Activated CD4-positive, alpha-beta T cell treated with anti-CD3 and anti-CD28 coated beads, Interleukin-2, amount 10 ng/mL, durations not matched to agents 7 days and 5 days (primary cell): ENCODE measurements at places on chromosomes 4 and X. TPM values are rescaled to one million over a fixed set of nuclear protein-coding genes. Genes with fewer than 3 reads are reported as not detected.

DNA sequence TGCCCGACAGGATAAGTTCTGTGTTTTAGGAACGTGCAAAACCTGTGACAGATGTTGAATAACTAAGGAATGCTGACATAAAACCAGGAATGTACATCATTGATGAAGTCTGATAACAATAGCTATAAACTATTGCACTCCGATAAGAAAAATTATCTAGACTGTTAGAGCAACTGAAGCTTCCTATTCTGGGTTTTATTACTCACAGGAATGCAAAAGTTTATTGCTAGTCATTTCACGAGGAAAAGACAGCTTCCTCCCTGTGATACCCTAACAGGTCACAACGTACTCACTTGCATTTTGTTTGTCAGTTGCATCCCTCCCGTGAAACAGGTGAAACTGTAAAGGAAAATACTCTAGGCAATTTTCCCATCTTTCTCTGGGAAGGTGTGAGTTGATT is 65.9 kb downstream of the CLDN22 start:
- no peaks in the 10 kb centered on the region for H3K4me1 ChIP-seq
- DNase-seq = no peak
- peaks cover 5% of the 10 kb centered on the region for H3K27me3 ChIP-seq
- H3K4me3 ChIP-seq = no peak overlapping the region

DNA sequence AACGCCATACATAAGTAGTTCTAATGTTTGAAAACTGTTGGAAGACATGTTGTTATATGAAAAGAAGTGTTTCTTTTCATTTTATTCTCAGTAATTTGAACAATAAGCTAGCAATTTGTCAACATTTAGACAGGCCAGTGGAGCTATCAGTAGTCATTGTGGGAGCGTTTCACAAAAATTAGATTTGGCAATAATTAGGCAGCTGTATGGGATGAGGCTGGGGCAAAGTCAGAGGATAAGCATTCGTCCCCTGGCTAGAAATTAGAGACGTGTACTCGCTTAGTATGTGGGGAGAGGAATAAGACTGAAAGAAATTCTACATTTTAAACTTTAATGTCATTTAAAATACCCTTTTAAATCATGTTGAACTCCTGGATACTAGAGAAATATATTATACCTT is 70.6 kb downstream of the TMEM144 start:
- DNase-seq = no peak
- H3K36me3 ChIP-seq = no peaks in the 10 kb centered on the region
- H3K4me1 ChIP-seq = no peaks in the 10 kb centered on the region
- H3K4me3 ChIP-seq = no peak overlapping the region
- H3K27me3 ChIP-seq = no peaks in the 10 kb centered on the region

DNA sequence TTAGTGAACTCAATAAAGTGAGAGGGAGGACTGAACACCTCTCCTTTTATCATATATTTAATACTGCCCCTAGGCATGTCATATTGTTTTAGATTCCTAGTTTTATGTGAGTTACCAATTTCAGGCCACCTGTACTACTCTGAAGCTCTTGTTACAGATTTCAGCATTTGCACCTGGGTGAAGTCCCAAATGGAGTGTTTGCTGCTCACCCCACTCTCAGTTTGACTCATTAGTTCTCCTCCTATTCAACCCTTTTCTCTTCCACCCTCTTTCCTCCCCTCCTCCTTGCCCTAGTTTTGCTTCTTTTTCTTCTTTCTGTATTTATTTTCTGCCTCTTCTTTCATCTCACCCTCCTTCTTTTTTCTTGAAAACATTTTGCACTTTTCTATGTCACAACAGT is 1852.2 kb upstream of the IGFBP7 start:
- H3K27me3 ChIP-seq = no peaks in the 10 kb centered on the region
- no peaks in the 10 kb centered on the region for H3K36me3 ChIP-seq
- H3K4me3 ChIP-seq = no peak overlapping the region
- no peak overlapping the region for H3K27ac ChIP-seq
- H3K4me1 ChIP-seq = no peaks in the 10 kb centered on the region

HERC5 gene
- total RNA-seq = 47.8 TPM

DNA sequence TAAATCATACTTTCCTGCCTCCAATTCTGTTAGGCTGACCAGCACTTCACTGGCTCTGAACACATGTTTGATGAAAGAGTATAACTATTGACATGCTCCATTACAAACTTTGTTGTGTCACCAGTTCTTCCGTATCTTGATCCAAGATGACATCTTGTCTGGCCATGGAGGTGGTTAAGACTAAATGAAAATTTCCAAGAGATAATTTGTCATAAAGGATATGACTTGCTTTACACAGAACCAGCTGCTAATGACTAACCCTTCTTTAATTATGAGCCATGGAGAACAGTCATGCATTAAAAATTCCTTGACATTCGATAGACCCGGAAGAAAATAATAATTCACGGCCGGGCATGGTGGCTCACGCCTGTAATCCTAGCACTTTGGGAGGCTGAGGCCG is 17.7 kb upstream of the N4BP2 start:
- H3K36me3 ChIP-seq = no peaks in the 10 kb centered on the region
- no peak overlapping the region for H3K27ac ChIP-seq
- H3K27me3 ChIP-seq = peaks cover 3% of the 10 kb centered on the region
- no peaks in the 10 kb centered on the region for H3K4me1 ChIP-seq
- H3K4me3 ChIP-seq = no peak overlapping the region
- no peak for DNase-seq

- H3K27ac ChIP-seq = no peak overlapping the region
- H3K27me3 ChIP-seq = no peaks in the 10 kb centered on the region
- peaks cover 2% of the 10 kb centered on the region for H3K4me1 ChIP-seq
- no peak overlapping the region for H3K4me3 ChIP-seq
Observed at GRCh38 chr4:55358246-55358645, 12.2 kb downstream of the SRD5A3 start.

DNA sequence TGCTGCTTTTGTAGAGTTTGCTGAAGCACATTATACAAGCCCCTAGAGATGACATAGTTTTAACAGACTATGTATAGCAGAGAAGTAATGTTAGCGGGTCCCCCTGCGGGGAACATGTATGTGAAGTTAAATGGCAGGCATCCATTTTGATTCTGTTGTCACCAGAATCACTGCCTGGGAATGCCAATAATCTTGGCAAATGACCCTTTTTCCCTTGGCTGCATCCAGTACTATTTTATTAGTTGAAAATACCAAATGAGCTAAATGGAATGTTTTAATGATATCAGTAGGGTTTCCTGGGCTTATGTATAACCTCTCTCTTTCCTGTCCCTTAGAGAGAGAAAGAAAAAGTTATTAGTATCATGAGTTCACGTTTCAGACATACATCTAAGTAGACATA is 93.6 kb downstream of the LIMCH1 start:
- H3K4me3 ChIP-seq = no peak overlapping the region
- DNase-seq = no peak
- no peaks in the 10 kb centered on the region for H3K36me3 ChIP-seq
- H3K27ac ChIP-seq = no peak overlapping the region

CDKL2 gene
- total RNA-seq = 0.74 TPM

SLC38A5 gene
- total RNA-seq = 78.3 TPM

GRCh38 chr4:184444953-184445309 is 29.4 kb downstream of the IRF2 start:
- H3K36me3 ChIP-seq = peaks cover 58% of the 10 kb centered on the region
- H3K27ac ChIP-seq = no peak overlapping the region
- no peaks in the 10 kb centered on the region for H3K27me3 ChIP-seq
- DNase-seq = no peak
- no peak overlapping the region for H3K4me3 ChIP-seq

FREM3 gene
- total RNA-seq = not detected

DNA sequence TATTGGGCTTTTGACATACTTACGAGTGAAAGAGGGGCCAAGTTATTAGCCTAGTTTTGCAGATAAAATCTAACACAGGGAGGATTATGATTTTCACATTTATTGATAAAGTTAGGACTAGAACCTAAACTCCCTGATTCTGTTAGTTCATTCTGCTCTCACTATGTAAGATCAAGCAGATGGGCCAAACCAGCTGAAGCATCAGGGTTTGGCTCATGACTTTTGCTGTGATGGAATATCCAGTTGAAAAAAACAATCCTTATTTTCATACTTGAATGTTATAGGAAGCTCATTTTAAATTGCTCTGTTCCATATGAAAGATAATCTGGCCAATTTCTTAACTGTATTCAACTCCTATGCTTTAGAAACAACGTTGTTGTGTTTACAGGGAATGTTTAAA is 21.2 kb downstream of the SPRY1 start:
- no peaks in the 10 kb centered on the region for H3K27me3 ChIP-seq
- no peak for DNase-seq
- H3K4me1 ChIP-seq = peaks cover 83% of the 10 kb centered on the region
